ENCODE measurements at places on chromosomes 2 and 18.
A peak's percentile ranks its signal among the peaks of the same experiment; 100 is the strongest.

- no peak for DNase-seq
Measured at GRCh38 chr2:155310589-155310988, 612.1 kb downstream of the KCNJ3 start.

GRCh38 chr2:53989210-53989862, 18.5 kb upstream of the PSME4 start:
- DNase-seq, result no peak

DNA sequence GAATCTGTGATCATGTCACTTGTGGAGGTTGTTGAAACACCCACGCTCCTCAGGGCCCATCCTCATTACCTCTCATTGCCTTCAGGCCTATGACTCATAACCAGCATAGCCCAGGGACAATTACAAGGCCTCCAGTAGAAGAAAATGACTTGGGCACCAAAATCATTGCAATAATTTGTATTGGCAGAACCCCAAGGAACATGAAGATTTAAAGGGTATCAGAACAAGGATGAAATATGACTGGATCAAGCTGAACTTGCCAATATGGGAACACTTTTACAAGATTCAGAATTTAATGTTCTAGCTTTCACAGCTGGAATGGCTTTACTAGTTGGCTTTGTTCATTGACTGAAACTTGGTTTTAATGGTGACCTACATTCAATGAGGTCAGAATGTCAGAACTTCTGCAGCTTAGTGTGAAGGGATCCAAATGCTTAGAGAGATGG, 156.4 kb downstream of the COPS8 start:
- no peak for DNase-seq

DNA sequence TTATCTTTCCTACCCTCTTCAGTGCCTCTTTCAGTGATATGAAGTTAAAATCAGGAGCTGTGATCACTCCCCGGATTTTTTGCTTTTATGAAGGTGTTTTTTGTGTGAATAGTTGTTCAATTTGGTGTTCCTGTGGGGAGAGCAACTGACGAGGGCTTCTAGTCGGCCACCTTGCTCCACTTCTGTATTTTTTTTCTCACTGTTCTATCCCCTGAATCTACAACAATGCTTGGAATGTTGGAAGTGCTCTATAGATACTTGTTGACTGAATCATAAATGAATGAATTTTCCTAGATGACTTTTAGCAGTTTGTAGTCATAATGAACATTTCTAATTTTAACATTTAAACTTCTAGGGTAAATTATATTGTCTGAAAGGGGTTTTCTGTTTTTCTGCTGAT, 247.3 kb downstream of the ZNF385B start:
- DNase-seq, result no peak

- DNase-seq, result no peak
Measured at GRCh38 chr2:46917628-46918027, 2.0 kb upstream of the MCFD2 start.

DNA sequence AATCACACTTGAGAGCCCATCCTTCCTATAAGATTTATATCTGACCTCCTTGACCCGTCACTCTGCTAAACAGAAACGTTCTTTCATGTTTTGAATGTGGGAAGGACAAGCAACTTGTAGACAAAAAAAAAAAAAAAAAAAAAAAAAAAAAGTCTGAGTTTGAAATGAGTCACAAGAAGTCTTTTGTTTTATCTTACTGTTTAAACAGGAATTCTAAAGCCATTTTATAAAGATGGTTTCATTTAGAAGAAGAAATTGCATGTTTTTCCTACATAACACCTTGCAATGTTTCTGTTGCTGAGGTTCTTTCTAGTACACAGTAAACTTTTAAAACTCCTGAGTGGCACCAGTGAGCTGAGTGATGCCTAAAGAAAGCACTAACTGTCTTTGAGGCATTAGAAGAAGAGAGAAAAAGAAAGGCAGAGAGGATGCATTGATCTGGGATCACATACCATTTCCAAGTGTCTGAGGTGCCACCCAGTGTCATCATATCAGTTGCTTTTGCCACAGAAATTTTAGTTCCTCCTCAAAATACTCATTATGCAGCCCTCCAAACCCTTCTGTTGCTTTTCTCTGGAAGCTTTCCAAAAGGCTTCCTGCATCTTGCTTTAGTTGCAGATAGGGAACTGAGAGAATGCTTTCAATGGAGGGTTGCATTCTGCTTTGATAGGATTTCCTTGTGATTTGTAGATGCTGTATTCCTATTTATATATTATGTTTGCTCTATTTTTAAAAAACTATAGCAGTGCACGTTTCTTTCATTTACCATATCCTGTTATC, 69.1 kb downstream of the ACVR2A start:
- DNase-seq, result no peak

DNA sequence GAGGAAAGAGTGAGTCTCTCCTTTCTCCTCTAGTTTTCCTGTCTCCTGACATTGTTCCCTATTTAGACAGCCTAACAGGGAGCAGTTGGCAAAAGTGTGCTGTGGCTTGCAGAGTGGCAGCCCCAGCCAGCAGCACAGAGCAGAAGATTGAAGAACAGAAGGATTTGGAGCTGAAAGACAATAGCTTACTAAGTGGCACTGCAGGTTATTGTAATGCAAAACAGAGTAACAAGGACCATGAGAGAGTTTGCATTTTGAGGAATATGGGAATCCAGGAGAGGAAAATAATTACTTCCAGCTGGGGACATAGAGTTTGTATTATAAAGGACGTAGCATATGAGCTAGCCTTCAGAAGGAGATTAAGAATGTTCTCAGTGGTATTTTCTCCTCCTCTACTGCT, 342.4 kb downstream of the AKAIN1 start:
- no peak for DNase-seq

GRCh38 chr2:226730481-226730880, 69.1 kb downstream of the IRS1 start:
- no peak for DNase-seq

GRCh38 chr2:195425328-195425727, 231.7 kb upstream of the SLC39A10 start:
- no peak for DNase-seq

- no peak for DNase-seq
Measured at GRCh38 chr2:171551836-171552235, 29.6 kb downstream of the CYBRD1 start.

- DNase-seq, result no peak
Measured at GRCh38 chr2:172285010-172285621, 142.3 kb upstream of the ITGA6 start.

GRCh38 chr2:19818039-19818438, 83.7 kb downstream of the TTC32 start:
- no peak for DNase-seq

GRCh38 chr2:32384529-32384928, 27.7 kb downstream of the BIRC6 start:
- no peak for DNase-seq

GRCh38 chr2:42775186-42775585, 11.3 kb upstream of the OXER1 start:
- no peak for DNase-seq

DNA sequence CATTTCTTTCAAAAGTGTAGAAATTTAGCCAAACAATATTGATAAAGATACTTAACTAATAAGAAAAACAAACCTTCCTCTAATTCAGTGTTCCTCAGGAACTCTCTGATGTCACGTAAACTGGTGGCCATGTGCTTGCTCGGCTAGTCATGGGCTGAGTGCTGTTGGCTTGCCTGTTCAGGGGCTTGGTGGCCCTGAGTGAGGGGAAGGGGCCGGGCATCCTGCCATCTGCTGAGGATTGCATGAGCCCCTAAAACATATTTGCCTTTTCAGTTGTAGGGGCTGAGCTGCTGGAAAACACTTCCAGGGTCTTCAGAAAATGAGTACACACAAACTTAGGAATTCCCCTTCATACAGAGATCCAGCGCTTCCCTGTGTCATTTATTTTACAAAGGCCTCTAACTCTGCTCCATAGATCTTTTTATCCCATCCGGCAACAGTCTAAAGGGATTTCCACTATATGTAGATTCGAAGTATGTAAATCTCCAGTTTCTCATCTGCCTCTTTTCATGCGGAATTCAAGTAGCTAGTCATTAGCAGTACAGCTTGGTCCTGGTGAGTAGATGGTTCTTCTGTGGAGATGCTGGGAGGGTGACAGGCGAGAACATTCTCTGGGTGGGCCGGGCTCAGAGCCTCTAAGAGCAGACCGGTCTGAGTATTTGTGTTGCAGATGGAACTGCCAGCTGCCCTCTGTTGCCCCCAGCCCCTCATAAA, 20.1 kb upstream of the NFATC1 start:
- no peak for DNase-seq

- peak; percentile 54 for DNase-seq
Measured at GRCh38 chr18:3061581-3062312, 48.8 kb upstream of the LPIN2 start.

DNA sequence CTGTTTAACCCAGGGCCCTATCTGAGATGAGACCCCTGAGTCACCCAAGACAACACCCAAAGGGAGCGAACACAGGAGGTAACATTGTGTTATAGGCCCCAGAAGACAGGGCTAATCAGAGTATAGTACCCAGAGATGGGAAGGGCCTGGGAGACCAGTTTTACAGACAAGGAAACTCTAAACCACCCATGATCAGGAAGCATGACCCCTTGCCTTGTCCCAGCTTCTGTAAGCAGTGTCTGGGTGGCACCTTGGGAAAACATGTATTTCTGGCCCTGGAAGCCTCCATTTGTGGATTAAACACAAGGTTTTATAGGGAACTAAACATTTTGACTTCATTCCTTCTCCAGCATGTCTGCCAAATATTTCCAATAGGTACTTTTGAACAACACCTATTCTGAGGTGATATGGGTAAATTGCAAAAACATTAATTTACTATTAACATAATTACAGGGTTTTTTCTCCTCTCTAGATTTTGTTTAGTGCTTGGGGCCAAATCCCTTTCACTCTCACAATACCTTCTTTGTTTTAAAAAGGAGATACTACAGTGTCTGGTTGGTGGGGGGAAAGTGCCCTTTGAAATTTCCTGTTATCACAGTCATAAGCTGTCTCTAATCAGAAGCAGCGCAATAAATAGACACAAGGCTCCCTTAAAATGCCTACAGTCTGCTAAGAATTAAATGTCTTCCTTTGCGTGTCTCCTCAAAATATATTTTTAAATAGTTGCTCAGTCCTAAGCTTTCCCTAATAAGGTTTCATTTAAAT, 341.1 kb downstream of the BCL11A start:
- DNase-seq, result no peak

- no peak for DNase-seq
Measured at GRCh38 chr18:29434650-29435049, 1257.7 kb upstream of the CDH2 start.

DNA sequence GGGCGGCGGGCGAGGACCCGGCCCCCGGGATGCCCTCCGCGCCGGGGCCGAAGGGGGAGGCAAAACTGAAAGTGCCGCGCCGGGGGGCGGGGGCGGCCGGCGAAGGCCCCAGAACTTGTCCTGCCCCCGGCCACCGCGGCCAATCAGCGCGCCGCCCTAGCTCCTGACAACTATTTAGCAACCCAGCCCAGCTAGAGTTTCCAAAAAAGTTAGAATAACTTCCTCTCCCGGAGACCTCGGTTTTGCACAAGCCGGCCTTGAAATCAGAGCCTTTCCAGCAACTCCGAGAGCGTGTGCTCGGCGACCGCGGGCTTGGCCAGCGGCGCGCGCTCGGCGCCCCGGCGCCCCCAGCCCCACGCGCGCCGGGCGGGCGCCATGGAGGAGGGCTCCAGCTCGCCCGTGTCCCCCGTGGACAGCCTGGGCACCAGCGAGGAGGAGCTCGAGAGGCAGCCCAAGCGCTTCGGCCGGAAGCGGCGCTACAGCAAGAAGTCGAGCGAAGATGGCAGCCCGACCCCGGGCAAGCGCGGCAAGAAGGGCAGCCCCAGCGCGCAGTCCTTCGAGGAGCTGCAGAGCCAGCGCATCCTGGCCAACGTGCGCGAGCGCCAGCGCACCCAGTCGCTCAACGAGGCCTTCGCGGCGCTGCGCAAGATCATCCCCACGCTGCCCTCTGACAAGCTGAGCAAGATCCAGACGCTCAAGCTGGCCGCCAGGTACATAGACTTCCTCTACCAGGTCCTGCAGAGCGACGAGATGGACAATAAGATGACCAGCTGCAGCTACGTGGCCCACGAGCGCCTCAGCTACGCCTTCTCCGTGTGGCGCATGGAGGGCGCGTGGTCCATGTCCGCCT, at the start of gene TWIST2:
Gene TWIST2, plus strand, starts transcription at position 245 of the 850 bp plus-strand sequence. Its CDS starts 131 bp downstream, at position 376.
- DNase-seq, result no peak

DNA sequence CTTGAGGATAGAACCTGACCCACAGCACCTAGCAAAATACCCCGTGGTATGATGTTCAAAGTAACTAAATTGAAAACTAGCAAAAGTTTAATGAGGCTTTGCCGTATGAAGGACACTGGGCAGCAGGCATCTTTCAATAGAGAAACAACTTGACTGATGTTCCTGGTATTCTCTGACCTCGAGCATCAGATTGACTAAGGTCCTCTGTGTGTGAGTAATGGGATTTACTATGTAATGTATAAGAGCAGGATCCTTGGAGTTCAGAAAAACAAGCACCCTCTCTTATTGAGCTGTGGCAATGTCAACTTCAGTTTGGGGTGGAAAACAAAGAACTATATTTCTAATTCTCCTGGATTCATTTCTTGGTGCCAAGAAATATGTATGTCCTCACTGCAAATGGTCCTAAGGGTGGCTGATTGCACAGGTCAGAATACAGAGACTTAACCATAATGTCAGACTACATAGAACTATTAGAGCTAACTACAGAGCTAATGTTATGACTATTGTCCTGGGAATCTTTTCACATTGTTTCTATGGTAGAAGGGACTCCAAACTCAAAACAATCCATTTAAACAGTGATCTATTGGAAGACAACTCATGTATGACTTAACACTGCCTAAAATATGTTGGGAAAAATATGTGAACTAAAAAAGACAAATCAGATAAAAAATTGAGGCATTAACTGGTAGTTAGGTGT, 4.4 kb downstream of the TNFAIP6 start:
- no peak for DNase-seq

- DNase-seq, result no peak
Measured at GRCh38 chr18:58407263-58407648, 221.6 kb downstream of the ALPK2 start.

DNA sequence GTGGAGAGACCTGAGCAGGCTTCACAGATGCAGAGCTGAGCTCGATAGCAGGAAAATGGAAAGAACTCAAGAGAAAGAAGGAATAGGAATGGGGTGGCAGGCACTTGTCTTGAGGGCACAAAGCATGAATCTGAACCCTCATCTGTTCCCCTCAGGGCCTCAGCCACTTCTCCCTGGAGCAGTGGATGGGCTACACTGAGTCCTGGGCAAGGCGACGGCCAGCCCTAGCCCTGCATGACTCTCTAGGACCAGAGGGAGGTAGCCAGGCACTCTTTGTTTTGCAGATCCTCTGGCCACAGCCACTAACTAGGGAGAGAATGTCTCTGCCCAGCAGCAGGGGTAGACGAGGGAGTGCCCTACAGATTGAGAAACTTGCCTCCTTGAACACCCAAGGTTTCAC, 3.4 kb upstream of the TEX51 start:
- DNase-seq, result no peak
